ENCODE measurements at places on chromosomes 5 and 9. TPM values are rescaled to one million over a fixed set of nuclear protein-coding genes. Genes with fewer than 3 reads are reported as not detected.

DNA sequence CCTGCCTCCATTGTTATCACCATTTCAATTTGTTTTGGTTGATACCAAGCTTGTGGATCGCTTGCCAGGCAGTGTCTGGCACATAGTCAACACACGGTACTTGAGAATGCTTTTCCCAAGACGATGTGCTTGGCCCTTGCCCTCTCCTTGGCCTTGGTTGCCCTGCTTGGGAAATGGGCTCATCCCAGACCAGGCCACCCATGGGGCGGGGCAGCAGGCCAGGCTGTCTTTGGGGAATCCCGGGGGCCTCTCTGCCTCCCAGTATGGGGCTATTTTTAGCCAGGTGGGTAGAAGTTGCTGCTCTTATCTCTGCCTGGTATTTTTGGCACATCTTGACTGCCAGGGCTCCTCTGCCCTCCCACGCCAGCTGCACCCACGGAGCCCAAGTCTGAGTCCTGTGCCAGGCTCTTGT lies 49.9 kb downstream of the LMX1B start:
- peaks cover 5% of the 10 kb centered on the region for H3K4me1 ChIP-seq
- DNase-seq = no peak
- H3K27me3 ChIP-seq = no peaks in the 10 kb centered on the region
- no peak overlapping the region for H3K27ac ChIP-seq
- no peaks in the 10 kb centered on the region for H3K36me3 ChIP-seq
- no peak overlapping the region for H3K4me3 ChIP-seq

DNA sequence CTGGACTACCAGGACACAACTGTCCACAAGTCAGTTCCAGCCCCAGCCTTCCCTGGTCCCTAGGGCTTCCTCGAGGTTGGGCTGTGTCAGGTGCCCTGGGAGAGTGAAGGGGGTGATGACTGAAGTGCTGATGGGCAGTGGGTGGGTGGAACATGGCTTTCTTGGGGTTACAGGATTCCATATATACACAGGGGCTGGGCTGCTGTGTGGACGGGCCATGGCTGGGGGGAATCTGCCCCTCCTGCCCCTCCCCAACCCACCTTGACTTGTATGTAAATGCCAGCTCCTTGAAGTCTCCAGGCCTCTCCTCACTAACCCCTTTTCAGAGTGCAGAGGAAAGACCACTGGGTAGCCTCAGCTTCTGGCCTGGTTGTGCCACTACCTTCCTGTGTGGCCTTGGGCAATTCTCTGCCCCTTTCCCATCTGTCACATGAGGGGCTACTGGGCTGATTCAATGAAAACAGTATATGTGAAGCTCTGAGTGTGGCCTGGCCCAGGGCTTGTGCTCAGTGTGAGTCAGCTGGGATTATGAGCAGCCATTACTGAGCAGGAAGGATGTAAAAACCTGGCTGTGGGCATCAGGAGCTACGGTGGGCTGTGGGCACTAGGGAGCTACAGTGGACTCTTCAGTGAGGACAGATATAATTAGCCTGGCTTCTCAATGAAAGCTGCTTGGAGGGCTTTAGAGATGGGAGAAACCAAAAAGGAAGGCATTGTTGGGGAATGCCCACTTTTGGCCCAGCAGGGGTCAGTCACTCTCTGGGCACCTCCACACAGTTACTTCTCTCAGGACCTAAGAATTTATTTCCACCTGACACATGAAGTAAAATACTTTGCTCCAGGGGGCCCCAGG lies 23.3 kb downstream of the PITX1 start:
- H3K36me3 ChIP-seq = no peaks in the 10 kb centered on the region
- no peak for DNase-seq
- H3K27ac ChIP-seq = no peak overlapping the region
- H3K27me3 ChIP-seq = no peaks in the 10 kb centered on the region

Gene RALGPS1
- total RNA-seq = 5.3 TPM

DNA sequence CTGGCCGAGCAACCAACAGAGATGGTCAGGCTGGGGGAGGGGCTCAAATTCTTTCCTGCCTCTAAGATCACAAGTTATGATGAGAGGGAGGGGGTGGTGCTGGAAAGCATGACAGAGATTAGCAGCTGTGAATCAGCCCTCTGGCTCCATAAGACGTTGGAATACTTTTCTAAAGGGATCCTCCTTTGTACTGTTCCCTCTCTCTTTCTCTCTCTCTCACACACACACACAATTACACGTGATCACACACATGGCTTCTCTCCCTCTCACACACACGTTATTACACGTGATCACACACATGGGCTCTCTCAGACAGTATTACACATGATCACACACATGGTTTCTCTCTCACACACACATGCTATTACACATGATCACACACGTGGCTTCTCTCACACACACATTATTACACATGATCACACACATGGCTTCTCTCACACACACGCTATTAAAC lies at the start of gene SLC45A2:
SLC45A2 (minus strand) TSS at position 23 of the 454 bp plus-strand sequence. CDS start 110 bp downstream, outside the sequence.
- no peak within 1 kb of the TSS for H3K4me3 ChIP-seq
- no peaks in the 10 kb centered on the region for H3K27me3 ChIP-seq
- no peak within 1 kb of the TSS for H3K27ac ChIP-seq
- DNase-seq = no peak
- no peaks in the 10 kb centered on the region for H3K4me1 ChIP-seq

Gene CYLC2
- total RNA-seq = not detected

DNA sequence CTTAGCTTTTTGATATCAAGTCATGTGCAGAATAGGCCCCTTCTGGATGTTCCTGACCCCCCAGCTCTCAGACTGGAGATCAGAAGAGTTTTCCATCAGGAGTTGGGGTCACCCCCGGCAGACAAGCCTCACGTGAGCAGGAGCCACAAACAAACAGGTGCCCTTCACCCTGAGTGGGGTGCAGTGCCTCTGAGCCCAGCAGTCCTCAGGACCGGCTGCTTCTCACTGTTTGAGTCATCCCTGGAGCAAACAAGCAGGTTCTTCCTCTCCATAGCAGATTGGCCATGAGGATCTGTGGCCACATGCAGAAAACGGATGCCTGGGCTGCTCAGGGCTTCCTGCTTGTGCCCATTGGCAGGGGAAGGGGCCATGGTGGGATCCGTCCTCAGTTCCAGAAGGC lies 47.0 kb downstream of the LRSAM1 start:
- no peaks in the 10 kb centered on the region for H3K4me1 ChIP-seq
- no peak overlapping the region for H3K4me3 ChIP-seq
- DNase-seq = no peak
- H3K27ac ChIP-seq = no peak overlapping the region
- H3K27me3 ChIP-seq = no peaks in the 10 kb centered on the region
- H3K36me3 ChIP-seq = peaks cover 89% of the 10 kb centered on the region

- H3K36me3 ChIP-seq = peaks cover 2% of the 10 kb centered on the region
- H3K27me3 ChIP-seq = no peaks in the 10 kb centered on the region
- no peak for DNase-seq
Observed at GRCh38 chr9:131185924-131186323, 60.5 kb downstream of the NUP214 start.

Gene EGFL7
- 55.3 TPM for total RNA-seq

GRCh38 chr5:158559643-158560042 lies 540.1 kb downstream of the EBF1 start:
- no peaks in the 10 kb centered on the region for H3K36me3 ChIP-seq
- H3K27me3 ChIP-seq = no peaks in the 10 kb centered on the region
- no peak for DNase-seq
- H3K4me3 ChIP-seq = no peak overlapping the region
- H3K27ac ChIP-seq = no peak overlapping the region

GRCh38 chr9:34716711-34717110 lies 6.8 kb upstream of the CCL21 start:
- H3K27ac ChIP-seq = no peak overlapping the region
- no peak overlapping the region for H3K4me3 ChIP-seq
- H3K36me3 ChIP-seq = no peaks in the 10 kb centered on the region
- no peaks in the 10 kb centered on the region for H3K4me1 ChIP-seq
- no peaks in the 10 kb centered on the region for H3K27me3 ChIP-seq

- H3K27me3 ChIP-seq = no peaks in the 10 kb centered on the region
- H3K27ac ChIP-seq = no peak overlapping the region
- H3K4me1 ChIP-seq = no peaks in the 10 kb centered on the region
- H3K36me3 ChIP-seq = no peaks in the 10 kb centered on the region
Observed at GRCh38 chr9:5480919-5481318, 29.4 kb upstream of the PDCD1LG2 start.

Gene EGFLAM
- 51.0 TPM for total RNA-seq

Gene MOB3B
- total RNA-seq = 2.1 TPM

- no peak overlapping the region for H3K27ac ChIP-seq
- peaks cover 14% of the 10 kb centered on the region for H3K36me3 ChIP-seq
- no peak overlapping the region for H3K4me3 ChIP-seq
- no peaks in the 10 kb centered on the region for H3K4me1 ChIP-seq
Observed at GRCh38 chr9:132319421-132320110, 35.2 kb downstream of the SETX start.

- no peaks in the 10 kb centered on the region for H3K27me3 ChIP-seq
- DNase-seq = no peak
- H3K36me3 ChIP-seq = no peaks in the 10 kb centered on the region
Observed at GRCh38 chr5:63916786-63917185, 45.5 kb downstream of the HTR1A start.

DNA sequence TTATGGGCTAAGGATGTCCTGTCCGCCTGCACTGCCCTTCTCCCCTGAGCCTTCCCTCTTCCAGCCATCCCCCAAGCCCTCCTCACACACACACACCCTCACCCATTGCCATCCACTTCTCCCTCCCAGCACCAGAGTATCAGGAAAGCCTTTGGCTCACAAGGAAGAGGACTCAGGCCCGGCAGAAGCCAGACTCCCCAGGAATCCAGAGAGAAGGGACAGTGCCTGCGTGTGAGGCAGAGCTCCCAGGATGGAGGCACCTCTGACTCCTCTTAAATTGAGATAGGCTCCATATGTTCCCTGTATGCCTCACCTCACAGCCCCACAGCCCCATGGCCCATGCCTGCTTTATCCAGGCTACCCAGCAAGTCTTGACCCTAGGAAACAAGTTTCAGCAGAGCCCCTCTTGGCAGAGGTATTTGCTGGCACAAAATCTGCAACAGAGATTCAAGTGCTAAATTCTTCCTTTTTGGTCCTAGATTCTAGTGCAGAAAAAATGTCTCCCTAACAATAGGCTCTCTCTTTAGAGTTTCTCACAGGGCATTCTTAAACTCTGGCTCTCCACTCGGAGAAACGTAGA lies 761 bp downstream of the IL17B start:
- H3K36me3 ChIP-seq = no peaks in the 10 kb centered on the region
- no peak overlapping the region for H3K27ac ChIP-seq
- H3K4me3 ChIP-seq = no peak overlapping the region
- H3K4me1 ChIP-seq = peaks cover 13% of the 10 kb centered on the region
- DNase-seq = no peak

Gene PTGER4
- 6.5 TPM for total RNA-seq

DNA sequence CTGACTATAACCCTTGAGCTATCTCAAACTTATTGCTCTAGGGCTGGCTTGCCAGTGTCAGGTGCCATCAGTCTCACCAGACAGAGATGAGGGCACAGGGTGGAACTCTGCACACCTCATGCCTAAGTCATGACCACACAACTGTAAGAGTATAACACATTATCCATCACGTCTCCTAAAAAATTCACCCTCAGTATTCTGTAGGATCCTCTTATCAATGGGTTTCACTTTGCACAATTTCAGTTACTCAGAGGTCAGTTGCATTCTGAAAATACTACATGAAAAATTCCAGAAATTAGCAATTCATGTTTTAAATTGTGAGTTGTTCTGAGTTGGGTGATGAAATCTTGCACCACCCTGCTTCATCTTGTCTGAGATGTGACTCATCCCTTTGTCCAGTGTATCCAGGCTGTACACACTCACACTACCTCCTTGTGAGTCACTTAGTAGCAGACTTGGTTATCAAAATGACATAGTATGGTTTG lies 690.9 kb upstream of the CDH18 start:
- no peaks in the 10 kb centered on the region for H3K4me1 ChIP-seq
- H3K27ac ChIP-seq = no peak overlapping the region
- H3K27me3 ChIP-seq = no peaks in the 10 kb centered on the region
- no peaks in the 10 kb centered on the region for H3K36me3 ChIP-seq

GRCh38 chr5:39441838-39442237 lies 17.1 kb upstream of the DAB2 start:
- no peak overlapping the region for H3K4me3 ChIP-seq
- H3K27ac ChIP-seq = no peak overlapping the region
- H3K27me3 ChIP-seq = no peaks in the 10 kb centered on the region
- no peaks in the 10 kb centered on the region for H3K4me1 ChIP-seq

GRCh38 chr5:53008751-53009150 lies 19.6 kb downstream of the ITGA2 start:
- no peak for DNase-seq
- H3K4me3 ChIP-seq = no peak overlapping the region
- H3K4me1 ChIP-seq = no peaks in the 10 kb centered on the region
- no peaks in the 10 kb centered on the region for H3K27me3 ChIP-seq

Gene FGF18
- 0.28 TPM for total RNA-seq
